CD4-positive, CD25-positive, alpha-beta regulatory T cell (primary cell): ENCODE measurements at places on chromosomes 5 and 9.

DNA sequence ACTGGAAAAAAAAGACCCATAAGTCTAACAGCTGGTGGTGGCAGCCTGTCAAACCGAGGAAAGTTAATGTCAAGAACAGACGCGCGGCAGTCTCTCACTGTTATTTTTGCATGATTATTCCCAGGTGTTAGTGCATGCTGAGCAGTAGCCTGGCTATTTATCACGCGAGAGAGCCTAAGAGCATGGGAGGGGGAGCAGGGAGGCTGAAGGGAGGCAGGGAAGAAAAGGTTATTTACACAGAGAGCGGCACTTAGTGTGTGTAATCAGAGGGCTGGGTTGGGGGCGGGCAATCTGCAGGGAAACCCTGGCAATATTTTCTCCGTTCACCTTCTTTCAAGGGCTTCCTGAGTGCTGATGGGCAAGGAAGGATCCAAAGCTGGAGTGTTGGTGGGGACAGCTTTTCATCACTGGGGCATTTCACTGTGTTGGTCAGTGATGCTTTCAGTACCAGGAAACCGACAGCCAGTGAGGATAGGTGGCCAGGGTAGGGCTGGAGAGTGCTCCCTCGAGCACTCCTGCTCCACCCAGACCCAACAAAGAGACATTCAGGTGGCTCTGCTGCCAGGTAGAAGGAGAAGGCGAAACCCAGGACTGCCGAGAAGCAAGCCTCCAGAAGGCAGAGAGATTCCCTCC is 39.6 kb downstream of the ZNF608 start:
- no peak for DNase-seq

- DNase-seq = no peak
Observed at GRCh38 chr5:170630711-170631141, 126.9 kb downstream of the KCNIP1 start.

- DNase-seq = no peak
Observed at GRCh38 chr5:160926428-160926827, 74.4 kb upstream of the ATP10B start.

GRCh38 chr5:108003178-108003577 is 332.4 kb upstream of the EFNA5 start:
- DNase-seq = peak; percentile 70

- DNase-seq = no peak
Observed at GRCh38 chr9:131191857-131192256, 66.5 kb downstream of the NUP214 start.

DNA sequence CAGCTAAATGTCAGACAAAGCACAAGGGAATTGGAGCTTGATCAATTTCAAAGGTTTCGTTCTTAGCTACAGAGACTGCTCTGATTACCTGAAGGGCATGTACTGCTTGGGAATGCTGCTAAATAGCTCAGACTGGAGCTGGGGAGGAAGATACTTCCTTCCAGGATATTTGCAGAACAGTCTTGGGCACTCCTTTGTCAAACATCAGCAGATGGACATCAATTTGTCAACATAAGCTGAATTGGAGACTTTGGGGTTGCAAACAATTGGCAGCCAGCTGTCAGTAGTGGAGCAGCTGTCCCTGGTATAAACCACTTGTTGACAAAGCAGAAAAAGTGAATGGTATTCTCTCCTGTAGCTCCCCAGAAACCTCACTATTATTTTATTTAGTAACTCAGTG is 182.0 kb downstream of the CCDC192 start:
- DNase-seq = no peak

GRCh38 chr5:107739661-107740060 is 68.9 kb upstream of the EFNA5 start:
- no peak for DNase-seq

DNA sequence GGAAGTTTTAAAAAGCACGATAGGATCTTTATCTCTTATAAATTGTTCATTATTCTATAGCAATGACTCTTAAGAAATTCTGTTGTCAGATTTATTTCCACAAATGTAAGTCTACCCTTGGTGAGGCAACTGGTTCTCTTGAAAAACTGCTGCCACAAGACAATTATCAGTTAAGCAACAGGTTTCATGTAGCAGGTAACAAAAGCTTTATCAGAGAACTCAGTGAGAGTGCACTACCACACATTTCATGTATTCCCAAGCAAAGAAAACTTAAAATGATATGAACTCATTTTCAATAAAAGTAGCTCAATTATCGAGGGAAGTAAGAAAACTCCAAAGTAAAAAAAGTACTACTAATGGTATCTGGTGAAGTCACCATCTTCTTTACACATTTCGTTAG is 9.4 kb downstream of the NR6A1 start:
- DNase-seq = no peak

DNA sequence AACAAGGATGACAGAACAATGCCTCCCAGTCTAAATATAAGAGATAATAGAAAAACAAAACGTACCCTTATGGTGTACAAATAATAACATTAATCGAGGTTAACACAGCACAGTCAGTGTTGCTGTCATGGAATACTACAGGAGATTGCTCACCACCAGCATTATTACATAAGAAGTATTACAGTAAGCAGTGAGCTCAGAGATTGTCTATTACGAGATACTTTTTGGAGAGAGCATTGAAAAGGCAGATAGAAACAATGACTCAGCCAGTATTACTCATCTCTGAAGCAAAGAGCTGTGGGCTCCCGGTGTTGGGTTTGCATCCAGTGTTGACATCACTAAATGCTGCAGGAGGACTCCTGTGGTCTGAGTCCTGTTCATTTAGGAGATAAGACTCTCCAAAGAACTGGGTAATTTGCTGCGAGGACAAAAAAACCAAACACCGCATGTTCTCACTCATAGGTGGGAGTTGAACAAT is 191.9 kb upstream of the SEMA6A start:
- no peak for DNase-seq
